ENCODE measurements at places on chromosomes 11 and 22.

GRCh38 chr11:101091781-101092180 lies 37.8 kb downstream of the PGR start:
- no peak for DNase-seq

DNA sequence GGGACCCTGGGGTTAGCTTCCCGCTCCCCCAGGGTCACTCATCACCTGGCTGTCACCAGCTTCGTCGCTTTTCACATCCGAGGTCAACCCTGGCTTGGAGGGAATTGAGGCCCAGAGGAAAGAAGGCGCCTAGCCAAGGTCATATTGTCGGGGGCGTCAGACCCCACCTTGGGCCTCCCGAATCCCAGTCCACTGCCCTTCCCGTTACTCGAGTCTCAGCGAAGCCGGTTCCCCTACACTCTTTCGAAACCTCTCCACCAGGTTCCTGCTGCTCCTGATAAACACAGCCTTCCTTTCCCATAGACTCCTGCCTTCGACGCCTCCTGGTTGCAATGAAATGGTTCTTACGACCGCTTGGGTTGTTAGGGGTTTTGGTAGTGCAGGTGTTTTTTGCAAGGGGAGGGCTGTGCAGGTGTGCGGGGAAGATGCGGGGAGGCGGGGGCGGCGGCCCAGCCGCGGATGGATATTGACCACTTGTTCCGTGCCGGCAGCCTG lies 642 bp downstream of the NAA40 start:
- no peak for DNase-seq

- no peak for DNase-seq
Measured at GRCh38 chr11:79950172-79950571, 509.3 kb upstream of the TENM4 start.

DNA sequence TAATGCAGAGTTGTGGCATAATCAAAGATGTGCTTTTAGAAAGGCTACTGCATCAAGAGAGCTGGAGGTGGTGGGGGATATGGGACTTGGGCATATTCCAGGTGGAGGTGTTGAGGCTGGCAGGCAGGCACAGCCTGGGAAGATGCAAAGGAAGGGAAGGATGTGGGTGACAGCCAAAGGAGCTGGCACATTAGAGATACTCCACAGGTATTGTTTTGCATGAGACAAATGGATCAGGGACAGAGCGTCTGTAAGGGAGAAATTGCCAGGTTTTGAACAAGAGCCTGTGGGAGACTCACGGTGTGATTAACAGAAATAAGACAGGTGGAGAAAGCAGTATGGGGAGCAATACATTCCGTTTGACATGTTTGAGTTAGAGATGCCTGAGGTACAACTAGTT lies 263.7 kb downstream of the NELL1 start:
- DNase-seq = no peak

GRCh38 chr11:36381015-36381360 lies 84.9 kb downstream of the PRR5L start:
- DNase-seq = no peak

All from NK-92 treated with Interleukin-12 subunit alpha and Interleukin-12 subunit beta, amount 100 ng/mL, for 24 hours (cell line).